Activated CD4-positive, alpha-beta T cell treated with anti-CD3 and anti-CD28 coated beads, Interleukin-2, Interleukin-6, amounts not matched to agents 100 ng/mL and 50 ng/mL, durations not matched to agents 16 hours and 8 hours (primary cell): ENCODE measurements at places on chromosomes 5 and 9.

- DNase-seq: peak; percentile 92
These were observed 87.2 kb downstream of the PTTG1 start for GRCh38 chr5:160508780-160509361.

DNA sequence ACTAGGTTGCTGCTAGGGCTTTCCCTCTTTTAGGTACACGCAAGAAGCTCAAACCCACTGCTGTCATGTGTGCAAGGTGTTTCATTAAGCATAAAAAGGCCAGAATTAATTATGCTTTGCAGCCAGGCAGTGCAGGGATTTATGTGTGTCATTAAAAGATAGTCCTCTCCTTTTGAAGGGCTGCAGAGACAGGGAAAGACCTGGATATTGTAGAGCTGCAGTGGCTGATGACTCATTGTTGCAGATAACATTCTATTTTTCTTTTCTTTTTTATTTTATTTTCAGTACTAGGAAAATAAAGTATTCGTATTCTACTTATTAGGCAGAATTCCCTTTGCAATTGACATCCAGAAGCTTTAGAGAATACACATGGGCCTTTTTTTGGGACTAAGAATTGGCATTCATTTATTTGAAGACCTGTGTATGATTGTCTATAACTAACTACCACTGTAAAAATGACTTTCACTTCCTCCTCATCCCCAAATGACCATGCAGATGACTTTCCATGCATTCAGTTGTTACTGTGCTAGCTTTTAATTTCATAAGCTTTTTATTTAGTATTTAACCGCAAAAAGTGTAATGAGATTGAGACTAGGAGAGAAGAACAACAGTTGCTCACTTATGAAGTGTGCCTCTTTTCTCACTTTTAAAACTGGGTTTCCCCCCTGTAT, 113.0 kb downstream of the PAM start:
- no peak for DNase-seq

DNA sequence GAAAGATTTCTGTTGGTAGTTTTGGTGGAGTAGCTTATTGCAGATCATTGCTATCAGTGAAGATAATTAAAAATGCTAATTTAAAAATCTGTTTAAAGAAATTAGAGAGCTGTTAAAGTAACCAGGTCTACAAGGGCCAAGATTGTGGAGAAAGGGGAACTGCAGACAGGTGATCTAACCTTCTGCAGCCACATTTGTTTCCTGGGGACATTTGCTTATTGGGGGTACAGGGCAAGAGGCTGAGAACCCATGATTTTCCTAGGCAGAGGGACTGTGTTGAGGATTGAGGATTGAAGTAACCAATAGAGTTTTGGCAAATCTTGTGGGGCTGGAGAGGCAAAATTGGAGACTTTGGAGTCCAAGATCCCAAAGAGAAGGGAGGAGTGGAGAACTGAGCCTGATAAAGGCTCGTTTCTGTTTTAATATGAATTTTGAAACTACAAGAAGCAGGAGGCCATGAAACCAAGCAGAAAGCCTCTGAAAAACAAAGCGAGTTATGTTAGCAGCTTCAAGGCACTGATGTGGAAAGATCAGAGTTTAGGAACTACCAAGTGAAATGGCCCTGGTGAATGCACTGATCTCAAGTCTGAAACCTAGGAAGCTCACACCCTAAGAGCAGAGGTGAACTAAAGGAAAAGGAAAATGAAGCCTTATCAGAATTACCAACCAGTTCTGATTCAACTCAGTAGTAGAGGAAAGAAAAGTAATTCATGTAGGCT, 219.8 kb upstream of the C9orf72 start:
- no peak for DNase-seq

GRCh38 chr5:107404595-107405374, 266.0 kb downstream of the EFNA5 start:
- no peak for DNase-seq

GRCh38 chr5:34547300-34548085, 108.6 kb upstream of the RAI14 start:
- no peak for DNase-seq

GRCh38 chr5:170337045-170337733, 39.6 kb upstream of the LCP2 start:
- no peak for DNase-seq

- DNase-seq: no peak
These were observed 13.3 kb downstream of the NR2F1 start for GRCh38 chr5:93596310-93596675.

- no peak for DNase-seq
These were observed 72.4 kb upstream of the ICE1 start for GRCh38 chr5:5350101-5350500.

GRCh38 chr9:17137566-17137965, 2.7 kb downstream of the CNTLN start:
- no peak for DNase-seq

- DNase-seq: no peak
These were observed 513.4 kb upstream of the MEF2C start for GRCh38 chr5:89396278-89396954.

- peak; percentile 85 for DNase-seq
These were observed 2.4 kb downstream of the CARD19 start for GRCh38 chr9:93098236-93098946.

DNA sequence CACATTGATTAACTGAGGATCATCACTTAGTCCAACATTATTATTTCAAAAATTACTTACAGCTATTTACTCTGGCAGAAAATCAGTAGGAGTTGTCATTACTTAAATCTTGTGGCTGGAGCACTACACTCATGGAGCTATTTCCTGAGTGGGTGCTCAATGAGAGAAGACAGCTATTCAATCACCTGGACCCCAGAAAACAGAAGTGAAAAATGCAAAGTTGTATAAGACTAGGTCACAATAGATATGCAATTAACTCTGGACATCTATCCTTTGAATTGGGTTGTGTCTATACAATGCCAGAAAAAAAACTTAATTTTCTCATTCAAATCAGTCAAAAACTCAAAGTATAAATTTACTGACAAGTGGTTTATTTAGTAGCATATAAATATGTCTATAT, 340.9 kb downstream of the EFNA5 start:
- DNase-seq: no peak

DNA sequence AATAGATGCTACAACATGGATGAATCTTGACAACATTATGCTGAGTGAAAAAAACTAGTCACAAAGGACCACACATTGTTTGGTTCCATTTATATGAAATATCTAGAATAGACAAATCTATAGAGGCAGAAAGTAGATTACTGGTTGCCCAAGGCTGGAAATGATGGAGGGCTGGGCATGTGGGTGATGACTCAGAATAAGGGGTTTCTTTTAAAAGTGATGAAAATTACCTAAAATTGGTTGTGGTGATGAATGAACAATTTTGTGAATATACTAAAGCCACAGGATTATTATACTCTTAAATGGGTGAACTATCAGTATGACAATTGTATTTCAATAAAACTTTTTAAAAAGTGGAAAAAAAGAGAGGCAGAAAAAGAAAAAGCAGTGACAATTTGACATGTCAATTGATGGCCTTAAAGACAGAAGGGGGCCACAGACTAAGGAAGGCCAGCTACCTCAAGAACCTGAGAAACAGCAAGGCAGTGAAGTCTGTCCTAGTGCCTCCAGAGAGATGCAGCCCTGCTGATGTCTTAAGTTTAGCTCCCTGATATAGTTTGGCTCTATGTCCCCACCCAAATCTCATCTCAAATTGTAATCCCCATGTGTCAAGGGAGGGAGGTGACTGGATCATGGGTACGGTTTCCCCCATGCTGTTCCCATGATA, 182.7 kb downstream of the PIK3R1 start:
- no peak for DNase-seq

GRCh38 chr5:131223751-131224386, 40.0 kb upstream of the CDC42SE2 start:
- no peak for DNase-seq

DNA sequence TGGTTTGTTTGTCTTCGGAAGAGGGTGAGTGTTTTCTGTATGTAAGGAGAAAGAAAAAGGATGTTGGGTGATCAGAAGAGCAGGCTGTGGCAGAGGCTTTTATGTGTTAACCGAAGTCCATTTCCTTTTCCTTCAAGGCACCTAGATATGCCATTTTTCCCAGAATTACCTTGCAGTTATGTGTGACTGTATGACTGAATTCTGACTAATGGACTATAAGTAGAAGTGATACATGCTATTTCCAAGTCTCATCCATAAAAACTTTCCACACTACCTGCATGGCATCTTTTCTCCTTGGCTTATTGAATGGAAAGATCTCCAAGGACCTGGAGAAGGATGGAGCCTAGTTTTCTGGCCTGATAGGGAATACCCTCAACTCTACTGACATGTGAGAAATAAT, 10.6 kb upstream of the NDUFS4 start:
- DNase-seq: no peak

DNA sequence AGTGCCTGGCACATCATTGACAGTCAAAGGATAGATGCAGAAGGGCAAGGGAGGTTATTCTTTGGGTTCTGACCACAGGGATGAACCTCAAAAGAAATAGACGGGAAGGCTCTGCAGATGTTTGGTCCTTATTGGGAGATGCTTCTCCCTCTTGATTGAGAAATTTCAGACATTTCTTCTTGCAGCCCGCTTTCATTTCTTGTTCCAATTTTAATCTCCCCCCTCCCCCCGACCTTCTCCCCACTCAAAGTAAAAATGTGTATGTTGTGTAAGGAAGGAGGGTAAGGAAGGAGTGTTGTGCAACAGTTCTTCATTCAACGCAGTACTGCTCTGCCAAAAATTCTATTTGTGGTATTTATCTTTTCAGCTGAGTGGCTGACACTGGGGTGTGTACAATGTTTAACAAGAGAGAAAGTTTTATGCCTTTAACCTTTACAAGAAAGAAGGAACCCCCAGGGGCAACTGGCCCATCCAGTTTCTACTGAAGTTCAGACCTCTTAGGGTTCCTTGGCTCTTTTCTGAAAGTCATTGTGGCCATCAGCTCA, 46.3 kb upstream of the TNFSF15 start:
- DNase-seq: no peak

DNA sequence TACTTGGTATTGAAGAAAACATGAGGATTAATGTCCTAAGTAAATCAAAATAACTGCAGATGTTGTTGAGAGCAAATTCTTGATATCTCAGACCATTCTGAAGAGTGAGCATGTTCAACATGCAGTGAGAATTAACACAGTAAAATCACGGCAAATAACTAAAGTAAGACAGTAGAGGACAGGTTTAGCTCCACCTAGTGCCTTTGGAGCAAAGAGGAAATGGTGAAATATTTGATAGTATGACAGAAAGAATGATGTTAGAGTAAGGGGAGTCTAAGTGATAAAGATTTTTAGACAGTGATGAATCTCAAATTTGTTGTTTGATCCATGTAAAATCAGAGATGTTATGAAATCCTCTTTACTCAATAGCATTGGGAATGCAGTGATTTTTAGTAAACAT, 424.2 kb downstream of the TMEM161B start:
- no peak for DNase-seq

- no peak for DNase-seq
These were observed 526.7 kb upstream of the ADAMTS16 start for GRCh38 chr5:4613440-4613839.

GRCh38 chr5:6827526-6828219, 114.4 kb downstream of the TENT4A start:
- peak; percentile 76 for DNase-seq

- no peak for DNase-seq
These were observed 463.1 kb upstream of the CDH10 start for GRCh38 chr5:25107853-25108252.

DNA sequence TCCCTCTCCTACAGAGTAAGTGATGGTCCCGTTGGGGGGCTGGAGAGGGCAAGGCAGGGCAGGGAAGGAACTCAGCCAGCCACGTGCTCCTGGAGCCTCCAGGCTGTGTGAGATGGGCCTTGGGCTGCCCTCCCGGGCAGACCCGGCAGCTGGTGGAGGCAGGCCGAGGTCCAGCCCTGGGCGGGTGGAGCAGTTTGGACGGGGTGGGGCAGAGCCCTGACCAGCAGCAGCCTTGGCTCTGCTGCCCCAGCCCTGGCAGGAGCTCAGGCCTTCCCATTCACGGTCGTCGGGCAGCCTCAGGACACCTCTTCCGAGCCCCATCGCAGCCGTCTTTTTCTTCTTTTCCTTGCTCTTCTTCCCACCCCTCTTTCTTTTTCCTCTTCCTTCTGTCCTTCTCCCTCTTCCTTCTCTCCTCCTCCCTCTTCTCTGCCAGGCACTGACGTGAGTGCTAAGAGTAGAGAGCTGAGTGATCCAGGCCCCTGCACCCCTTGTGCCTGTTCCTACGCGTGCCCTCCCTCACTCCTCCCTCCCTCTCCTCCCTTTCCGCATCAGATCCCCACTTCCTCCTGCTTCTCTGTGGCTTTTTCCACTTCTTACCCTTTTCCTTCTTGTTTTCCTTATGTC, 42.8 kb downstream of the AMBP start:
- no peak for DNase-seq
